ENCODE measurements at places on chromosomes 2 and 18.

GRCh38 chr2:86194751-86195054 is 559 bp downstream of the IMMT start:
- no peak for DNase-seq

DNA sequence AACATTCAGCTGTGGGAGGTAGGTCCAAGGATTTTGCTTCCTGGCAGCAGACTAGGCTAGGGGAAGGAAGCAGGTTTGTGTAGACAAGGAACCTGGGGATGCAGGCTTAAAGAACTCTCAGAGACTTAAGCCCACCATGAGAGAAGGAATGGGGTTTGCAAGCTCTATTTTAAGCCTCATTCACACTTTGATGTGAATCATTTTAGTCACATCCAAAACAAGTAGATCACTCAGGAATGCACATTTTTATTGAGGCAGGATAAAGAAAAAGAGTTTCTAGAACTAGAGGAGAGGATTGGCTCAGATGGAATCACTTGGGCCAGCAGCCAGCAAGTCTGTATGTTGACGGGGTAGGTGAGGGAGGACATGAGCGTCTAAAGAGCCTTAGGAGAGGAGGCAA is 3.3 kb upstream of the NAPG start:
- no peak for DNase-seq

DNA sequence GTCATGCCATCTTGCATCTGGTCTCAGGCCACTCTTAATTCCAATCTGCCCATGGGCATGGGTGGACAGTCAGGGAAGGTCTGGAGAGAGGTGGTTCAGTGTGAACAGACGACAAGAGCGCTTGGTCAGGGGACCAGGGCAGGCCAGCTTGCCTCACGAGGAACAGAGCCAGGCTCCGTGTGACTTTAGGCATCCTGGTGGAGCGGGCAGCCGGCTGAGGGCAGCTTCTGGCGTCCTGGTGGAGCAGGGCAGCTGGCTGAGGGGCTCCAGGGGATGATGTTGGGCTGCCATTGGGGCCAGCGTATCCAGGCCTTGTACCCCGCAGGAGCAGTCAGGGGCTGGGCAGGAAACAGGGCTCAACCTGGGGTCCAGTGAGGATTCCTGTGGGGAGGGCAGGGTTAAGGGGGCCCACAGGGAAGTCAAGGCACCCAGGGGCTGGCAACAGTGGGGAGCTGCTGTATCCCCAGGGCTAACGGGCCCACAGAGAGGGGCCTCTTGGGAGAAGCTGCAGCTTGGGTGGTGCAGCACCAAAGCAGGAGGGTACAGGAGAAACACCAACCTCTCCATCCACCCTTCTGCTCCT is 197.9 kb upstream of the TWIST2 start:
- no peak for DNase-seq

- no peak for DNase-seq
Measured at GRCh38 chr2:199470361-199470671, 12.6 kb upstream of the SATB2 start.

DNA sequence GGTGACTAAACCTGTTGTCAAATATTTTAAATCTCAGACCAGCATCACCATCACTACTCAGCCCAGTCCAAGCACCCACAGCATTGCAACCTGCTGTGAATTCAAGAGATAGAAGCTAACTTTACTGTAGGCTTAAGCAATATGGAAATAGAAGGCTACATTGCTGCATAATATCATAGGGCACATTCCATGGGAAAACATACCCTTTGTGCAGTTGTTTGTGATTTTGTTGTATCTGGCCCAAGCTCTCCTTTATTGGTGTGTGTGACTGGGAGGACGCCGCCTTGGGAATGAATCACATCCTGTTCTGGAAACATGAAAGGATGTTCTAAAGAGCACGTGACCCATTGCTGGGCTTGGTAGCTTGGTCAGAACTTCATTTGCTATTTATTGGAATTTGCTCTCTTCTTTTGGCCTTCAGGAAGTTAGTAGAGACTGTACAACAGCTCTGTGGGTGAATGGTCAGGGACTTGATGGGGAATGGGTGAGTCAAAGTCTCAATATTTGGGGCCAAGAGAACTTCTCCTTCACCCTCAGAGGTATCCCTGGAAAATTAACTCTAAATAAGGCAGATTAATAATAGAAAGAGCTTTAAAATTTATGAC is 106.8 kb upstream of the SERPINE2 start:
- DNase-seq = peak; percentile 72

DNA sequence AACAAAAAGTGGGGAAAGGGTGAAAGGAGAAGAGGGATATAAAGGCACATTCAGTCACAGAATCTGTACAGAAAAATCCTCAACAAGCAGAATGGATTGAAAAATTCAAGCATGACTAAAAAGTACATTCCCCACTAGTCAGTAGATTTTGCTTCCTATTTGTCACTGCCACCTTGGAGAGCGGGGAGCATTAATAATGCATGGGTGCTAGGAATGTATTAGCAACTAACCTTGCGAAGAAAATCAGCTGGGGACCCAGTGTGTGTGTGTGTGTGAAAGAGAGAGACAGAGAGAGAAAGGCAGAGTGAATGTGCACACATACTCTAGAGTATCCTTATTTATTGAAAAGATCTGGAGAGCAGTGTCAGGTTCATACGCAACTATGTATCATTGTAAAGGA is 968.7 kb upstream of the ZEB2 start:
- no peak for DNase-seq

DNA sequence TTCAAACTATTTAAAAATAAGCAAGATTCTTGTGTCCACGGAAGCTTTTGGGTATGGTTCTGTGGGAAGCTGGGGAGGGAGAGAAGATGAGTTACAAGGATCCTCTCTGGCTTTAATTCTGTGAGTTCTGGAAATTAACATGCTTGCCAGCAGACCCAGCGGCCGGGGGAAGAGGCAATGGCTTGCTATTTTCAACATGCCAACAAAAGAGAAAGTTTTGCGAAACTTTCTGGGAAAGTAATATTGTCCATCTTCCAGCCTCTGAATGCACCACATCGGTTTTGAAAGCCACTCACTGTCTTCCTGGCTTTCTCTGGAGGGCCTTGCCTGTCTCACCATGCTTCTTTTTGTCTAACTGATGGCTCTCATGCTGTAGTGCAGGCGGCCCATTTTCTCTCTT is 85.7 kb downstream of the EN1 start:
- DNase-seq = no peak

GRCh38 chr18:79360933-79361332 is 34.8 kb upstream of the NFATC1 start:
- no peak for DNase-seq

- DNase-seq = no peak
Measured at GRCh38 chr18:63879709-63880108, 7.8 kb upstream of the SERPINB2 start.

DNA sequence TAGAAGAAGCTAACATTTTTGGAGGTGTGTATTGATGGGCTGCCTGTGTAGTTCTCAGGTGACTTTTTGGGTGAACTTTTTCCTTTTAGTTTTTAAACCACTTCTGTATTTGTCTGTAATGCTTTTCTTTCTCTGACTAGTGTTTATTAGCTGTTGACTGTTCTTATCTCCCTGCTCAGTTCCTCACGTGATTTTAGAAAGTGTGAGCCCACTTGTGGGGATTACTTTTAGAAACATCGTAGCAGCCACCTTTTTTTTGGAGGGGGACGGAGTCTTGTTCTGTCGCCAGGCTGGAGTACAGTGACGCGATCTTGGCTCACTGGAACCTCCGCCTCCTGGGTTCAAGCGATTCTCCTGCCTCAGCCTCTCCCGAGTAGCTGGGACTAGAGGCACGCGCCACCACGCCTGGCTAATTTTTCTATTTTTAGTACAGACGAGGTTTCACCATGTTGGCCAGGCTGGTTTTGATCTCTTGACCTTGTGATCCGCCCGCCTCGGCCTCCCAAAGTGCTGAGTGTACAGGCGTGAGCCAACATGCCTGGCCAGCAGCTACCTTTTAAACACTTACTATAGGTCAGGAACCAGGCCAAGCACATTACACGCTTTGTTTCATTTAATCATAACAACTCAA is 9.2 kb upstream of the CDKL4 start:
- no peak for DNase-seq

- DNase-seq = peak; percentile 34
Measured at GRCh38 chr2:119749477-119750012, 10.2 kb upstream of the PTPN4 start.

GRCh38 chr18:57051657-57052044 is 95.2 kb upstream of the BOD1L2 start:
- no peak for DNase-seq

- DNase-seq = no peak
Measured at GRCh38 chr2:176171351-176172006, 14.4 kb downstream of the HOXD3 start.

- no peak for DNase-seq
Measured at GRCh38 chr2:47211497-47212011, 56.4 kb upstream of the STPG4 start.

GRCh38 chr2:167215595-167215994 is 327.3 kb downstream of the XIRP2 start:
- DNase-seq = no peak

- DNase-seq = peak; percentile 85
Measured at GRCh38 chr2:226673314-226673723, 126.3 kb downstream of the IRS1 start.

GRCh38 chr2:4533806-4534205 is 830.4 kb downstream of the DCDC2C start:
- DNase-seq = no peak

- no peak for DNase-seq
Measured at GRCh38 chr2:104945121-104945520, 91.2 kb downstream of the POU3F3 start.

GRCh38 chr2:7956126-7956689 is 725.6 kb upstream of the ID2 start:
- DNase-seq = peak; percentile 36

- no peak for DNase-seq
Measured at GRCh38 chr18:60350150-60350549, 22.4 kb downstream of the MC4R start.

GRCh38 chr2:69177785-69178636 is 165.0 kb downstream of the ANTXR1 start:
- peak; percentile 98 for DNase-seq

Data from adipocyte (in vitro differentiated cells).